ENCODE measurements at places on chromosomes 4 and X. TPM values are rescaled to one million over a fixed set of nuclear protein-coding genes. Genes with fewer than 3 reads are reported as not detected.

The NAP1L5 gene
- total RNA-seq: 7.0 TPM

The GLUD2 gene
- total RNA-seq: 1.6 TPM

The PDGFC gene
- 16.9 TPM for total RNA-seq

The NWD2 gene
- total RNA-seq: not detected

The NPNT gene
- 11.1 TPM for total RNA-seq

The PF4V1 gene
- total RNA-seq: not detected

The TSPAN6 gene
- total RNA-seq: 3.0 TPM

The CFP gene
- total RNA-seq: 1.0 TPM

The DOK7 gene
- total RNA-seq: 62.7 TPM

- no peak for DNase-seq
These were observed 90.9 kb upstream of the SPRY1 start for GRCh38 chr4:123305736-123306135.

DNA sequence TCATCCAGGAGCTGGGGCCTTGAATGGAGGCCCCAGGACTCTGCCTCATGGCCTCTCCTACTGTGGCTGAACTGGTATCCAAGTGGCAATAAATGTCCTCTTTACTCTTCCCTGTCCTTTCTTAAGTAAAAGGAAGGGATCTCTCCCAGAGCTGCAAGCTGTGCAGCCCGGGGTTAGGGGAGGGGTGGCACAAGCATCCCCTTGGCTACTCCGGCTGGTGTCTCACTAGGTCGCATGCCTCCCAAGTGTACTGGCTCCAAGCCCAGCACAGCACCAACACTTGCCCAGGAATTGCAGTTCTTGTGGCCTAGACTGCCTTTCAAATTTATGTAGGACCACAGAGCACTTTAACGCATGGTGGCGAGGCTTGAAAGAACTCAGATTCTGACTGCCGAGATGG is 44.7 kb upstream of the MED14 start:
- no peak for DNase-seq

GRCh38 chr4:181968371-181968770 is 274.8 kb upstream of the TENM3 start:
- no peak for DNase-seq

DNA sequence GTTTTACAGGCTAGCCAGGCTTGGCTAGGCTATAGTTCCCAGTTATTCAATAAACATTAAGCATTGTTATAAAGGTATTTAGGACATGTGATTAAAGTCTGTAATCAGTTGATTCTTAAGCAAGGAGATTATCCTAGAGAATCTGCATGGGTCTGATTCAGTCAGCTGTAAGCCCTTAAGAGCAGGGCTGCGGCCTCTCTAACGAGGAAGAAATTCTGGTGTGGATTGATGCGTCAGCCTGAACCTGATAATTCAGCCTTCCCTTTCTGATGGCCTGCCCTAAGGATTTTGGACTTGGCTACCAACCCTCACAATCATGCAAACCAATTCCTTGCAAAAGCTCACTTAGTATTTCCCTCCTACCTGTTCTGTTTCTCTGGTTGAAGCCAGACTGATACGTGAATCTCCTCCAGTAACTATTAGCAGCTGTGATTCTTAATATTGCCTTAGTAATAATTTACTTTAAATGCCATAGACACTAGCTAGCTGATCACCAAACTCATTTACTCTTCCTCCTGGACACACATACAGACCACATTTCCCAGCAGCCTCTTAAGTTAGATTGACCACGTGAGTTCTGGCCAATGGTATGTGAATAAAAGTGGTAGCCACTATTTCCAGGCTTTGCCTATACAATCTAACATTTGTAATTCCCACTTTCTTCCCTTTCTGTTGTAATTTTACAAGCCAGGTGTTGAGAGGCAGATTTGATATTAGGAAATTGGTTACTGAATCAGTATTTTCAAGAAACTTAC is 678.0 kb upstream of the INTU start:
- DNase-seq: no peak

DNA sequence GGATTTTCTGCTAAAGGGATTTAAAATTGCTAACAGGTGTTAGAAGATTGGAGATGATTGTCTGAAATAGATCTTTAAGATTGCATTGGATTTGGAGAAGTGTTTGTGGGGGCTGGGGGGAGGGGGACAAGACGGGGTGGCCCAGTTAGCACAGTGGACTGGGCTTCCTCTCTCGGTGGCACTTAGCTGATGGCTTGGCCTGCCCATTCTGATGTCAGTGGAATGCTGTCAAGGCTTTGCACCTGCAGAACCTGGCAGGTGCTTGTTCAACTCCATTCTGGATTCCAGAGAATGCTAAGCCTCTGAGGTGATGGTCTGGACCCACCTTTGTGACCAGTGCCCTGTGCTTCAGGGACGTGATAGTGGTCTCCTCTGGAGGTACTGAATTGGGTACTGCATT is 43.7 kb downstream of the ADD1 start:
- no peak for DNase-seq

GRCh38 chrX:116204932-116205331 is 34.4 kb downstream of the AGTR2 start:
- no peak for DNase-seq

- no peak for DNase-seq
These were observed 60.4 kb downstream of the CD40LG start for GRCh38 chrX:136708348-136708747.

GRCh38 chr4:181650033-181650825 is 593.0 kb upstream of the TENM3 start:
- no peak for DNase-seq

DNA sequence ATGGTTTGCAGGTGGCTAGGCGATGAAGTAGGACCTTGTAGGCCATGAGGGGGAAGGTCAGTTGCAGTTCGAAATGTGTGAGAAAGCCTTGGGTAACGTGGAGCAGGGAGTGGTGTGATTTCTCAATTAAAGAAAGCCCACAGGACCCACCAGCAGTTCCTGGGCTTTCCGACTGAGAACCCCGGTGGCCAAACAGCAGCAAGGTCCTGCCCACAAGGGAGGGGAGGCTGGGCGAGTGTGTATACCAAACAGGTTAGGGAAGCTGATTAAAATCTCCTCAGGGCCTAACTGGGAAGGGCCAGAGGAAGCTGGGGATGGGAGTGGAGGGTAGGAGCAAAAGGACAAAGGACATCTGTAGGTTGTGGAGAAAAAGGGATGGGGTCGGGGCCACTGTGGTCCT is 2.4 kb downstream of the ATP6AP1 start:
- no peak for DNase-seq

- no peak for DNase-seq
These were observed 53.5 kb upstream of the SMIM31 start for GRCh38 chr4:164700471-164700870.

DNA sequence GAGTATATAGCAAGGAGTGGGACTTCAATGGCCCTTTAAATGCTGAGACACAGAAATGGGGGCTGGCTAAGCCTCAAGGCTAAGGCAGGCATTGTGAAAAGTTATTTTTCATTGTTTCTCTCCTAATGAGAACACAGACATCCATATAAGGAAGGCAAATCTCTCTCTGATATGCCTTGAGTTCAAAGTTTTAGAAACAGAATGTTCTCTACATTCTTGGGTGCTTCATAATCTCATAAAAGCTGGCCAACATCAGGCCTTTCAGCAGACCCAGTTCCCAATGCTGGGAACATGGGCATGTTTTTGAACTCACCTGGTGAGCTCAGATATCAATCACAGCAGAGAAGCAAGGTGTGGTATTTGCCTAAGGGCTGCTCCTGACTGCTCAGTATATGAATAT is 19.4 kb upstream of the RAB40A start:
- no peak for DNase-seq

GRCh38 chr4:87147116-87147515 is 73.3 kb downstream of the KLHL8 start:
- no peak for DNase-seq

DNA sequence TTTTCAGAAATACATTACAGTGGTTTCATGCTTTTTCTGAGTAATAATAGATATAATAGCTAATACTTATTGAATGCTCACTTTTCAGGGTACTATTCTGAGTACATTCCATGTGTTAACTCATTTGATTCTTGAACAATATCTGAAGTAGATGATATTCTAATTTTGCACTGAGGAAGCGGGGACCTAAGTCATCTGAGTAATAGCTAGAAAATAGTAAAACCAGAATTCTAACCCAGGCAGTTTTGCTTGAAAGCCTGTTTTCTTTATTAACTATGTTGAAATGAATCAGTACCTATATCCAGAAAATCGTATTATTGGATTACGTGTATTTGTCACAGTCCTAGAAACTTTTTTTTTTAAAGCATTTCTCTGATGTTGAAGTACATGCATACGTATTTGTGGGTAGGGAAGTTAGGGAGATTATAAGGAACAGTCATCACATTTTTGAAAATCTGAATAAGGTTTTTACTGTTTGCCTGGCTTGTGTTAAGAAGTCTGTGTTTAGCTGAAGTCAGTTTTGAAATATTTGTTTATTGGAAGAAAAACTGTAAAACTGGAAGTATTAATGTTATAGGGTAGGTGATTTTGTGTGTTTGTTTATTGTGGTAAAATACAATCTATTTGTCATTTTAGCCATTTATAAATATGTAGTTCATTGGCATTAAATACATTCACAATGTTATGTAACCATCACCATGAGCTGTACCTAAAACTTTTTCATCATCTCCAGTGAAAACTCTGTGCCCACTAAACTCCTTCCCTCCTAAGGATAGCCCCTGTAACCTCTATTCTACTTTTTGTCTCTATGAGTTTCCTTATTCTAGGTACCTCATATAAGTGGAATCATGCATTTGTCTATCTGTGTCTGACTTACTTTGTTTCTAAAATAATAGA is 55.3 kb downstream of the FIP1L1 start:
- DNase-seq: no peak

- no peak for DNase-seq
These were observed 34.9 kb upstream of the CRMP1 start for GRCh38 chr4:5927747-5928146.

GRCh38 chrX:129932821-129933321 is 26.9 kb downstream of the UTP14A start:
- no peak for DNase-seq

- peak; percentile 64 for DNase-seq
These were observed 2.2 kb upstream of the CTBP1 start for GRCh38 chr4:1250921-1251772.

- DNase-seq: no peak
These were observed 820.2 kb downstream of the FSTL5 start for GRCh38 chr4:161343569-161343950.

DNA sequence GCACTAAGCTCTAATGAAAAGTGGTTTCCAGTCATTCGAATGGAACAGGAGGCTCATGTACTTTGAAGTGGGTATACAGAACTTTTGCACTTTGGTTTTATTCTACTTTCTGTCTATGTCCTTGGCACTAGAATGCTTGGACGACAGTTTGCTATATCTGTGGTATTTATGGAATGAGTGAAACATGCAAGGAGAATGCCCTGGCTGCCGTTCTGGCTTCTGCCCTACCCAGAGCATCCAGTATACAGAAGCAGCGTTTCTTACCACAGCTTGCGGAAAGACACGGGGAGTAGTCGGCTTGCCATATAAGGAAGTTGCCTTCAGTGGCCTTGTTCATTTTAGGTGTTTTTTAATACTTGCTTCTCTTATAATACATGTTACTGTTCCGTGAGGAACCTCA is 98.0 kb downstream of the TBL1X start:
- no peak for DNase-seq

DNA sequence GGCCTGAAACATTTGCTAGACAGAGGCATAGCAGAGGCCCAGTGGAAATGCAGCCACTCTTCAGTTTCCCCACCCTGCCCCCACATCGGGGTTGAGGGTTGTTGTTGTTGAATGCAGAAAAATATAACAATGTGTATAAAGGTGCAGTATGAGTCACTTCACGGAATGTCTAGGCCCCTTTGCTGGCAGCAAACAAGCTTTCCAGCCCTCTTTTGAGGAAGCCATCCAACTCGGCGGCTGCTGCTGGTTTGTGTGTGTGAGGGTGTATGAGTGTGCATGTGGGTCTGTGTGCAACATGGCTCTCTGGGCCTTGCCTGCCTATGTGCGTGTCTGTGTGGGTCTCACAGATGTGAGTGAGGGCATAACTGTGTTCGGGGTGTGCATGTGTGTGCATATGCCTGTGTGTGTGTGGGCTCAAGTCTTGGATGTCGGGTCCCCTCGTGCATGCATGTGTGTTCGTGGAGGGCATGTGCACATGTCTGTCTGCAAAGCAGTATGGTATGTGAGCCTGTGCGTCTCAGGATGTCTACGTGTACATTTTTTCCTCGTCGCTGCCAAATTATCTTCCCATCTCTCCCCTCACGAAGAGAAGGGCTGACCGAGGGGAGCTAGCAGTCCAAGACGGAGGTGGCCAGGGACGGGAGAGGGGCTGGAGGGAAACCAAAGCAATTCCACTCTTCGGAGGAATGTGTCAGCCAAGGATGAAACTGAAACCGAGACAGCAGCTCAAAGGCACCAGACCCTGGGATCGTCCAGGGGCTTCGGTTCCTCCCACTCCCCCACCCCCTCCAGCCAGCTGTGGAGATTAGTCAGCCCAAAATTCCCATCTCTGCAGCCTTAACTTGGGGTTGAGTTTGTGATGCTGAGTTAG is 8.4 kb upstream of the ELF4 start:
- DNase-seq: no peak

GRCh38 chrX:133384454-133384853 is 30.8 kb downstream of the GPC4 start:
- no peak for DNase-seq

- DNase-seq: peak; percentile 70
These were observed 652.1 kb downstream of the ANKRD50 start for GRCh38 chr4:124060261-124060918.

DNA sequence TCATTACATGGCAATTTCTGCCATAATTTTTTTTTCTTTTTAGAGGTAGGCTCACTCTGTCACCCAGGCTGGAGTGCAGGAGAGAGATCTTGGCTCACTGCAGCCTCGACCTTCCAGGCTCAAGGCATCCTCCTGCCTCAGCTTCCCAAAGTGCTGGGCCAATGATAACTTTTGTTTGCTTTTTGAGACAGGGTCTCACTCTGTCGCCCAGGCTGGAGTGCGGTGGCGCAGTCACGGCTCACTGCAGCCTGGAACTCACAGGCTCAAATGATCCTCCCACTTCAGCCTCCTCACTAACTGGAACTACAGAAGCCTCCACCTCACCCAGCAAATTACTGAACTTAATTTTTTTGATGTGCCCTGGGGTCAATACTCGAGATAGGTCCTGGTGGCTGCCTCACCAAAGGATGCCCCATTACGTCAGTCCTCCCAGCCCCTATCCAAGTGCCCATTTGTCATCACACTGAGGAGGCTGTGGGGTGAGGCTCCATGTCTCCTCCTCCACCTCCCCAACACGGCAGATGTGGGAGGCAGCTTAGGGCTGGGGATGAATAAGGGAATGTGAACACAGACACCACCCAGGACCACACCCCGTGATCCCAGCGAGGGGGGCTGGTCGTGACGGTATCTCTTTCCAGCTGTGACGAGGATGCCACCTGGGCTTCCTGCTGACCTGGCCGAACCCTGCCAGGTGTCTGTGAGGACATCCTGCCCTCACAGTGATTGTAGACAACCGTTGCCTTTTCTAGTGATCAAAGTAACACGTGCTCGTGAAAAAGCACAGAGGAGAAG is 12.4 kb upstream of the NKX1-1 start:
- DNase-seq: peak; percentile 63

DNA sequence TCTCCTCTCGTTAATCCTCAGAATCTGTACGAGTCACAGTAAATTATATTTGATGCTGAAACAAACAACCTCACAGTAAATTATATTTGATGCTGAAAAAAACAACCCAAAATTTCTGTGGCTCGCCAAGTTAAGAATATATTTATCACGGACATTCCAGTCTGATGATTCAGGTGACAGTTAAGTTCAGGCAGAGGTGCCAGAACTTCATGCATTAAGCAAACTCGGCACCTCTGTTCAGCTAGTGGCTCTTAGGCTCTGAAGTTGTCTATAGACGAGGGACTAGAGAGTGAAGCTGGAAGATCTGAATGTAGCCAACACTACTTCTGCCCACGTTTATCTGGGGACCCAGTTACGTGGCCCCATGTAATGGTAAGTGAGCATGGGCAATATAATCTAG is 132.2 kb upstream of the AGA start:
- DNase-seq: no peak

All from cardiac septum (tissue), 1 donor.